ENCODE measurements at places on chromosomes 2 and 18.

GRCh38 chr2:174868878-174869277, 104.6 kb upstream of the CHRNA1 start:
- DNase-seq, result peak; percentile 9

DNA sequence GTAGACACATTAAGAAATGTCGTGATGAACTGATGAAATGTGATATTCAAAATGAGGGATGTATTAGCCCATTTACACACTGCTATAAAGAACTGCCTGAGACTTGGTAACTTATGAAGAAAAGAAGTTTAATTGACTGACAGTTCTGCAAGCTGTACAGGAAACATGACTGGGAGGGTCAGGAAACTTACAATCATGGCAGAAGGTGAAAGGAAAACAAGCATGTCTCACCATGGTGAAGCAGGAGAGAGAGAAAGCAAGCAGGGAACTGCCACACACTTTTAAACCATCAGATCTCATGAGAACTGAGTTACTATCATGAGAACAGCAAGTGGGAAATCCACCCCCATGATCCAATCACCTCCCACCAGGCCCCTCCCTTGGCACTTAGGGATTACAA, 1010.8 kb upstream of the CELF4 start:
- no peak for DNase-seq

DNA sequence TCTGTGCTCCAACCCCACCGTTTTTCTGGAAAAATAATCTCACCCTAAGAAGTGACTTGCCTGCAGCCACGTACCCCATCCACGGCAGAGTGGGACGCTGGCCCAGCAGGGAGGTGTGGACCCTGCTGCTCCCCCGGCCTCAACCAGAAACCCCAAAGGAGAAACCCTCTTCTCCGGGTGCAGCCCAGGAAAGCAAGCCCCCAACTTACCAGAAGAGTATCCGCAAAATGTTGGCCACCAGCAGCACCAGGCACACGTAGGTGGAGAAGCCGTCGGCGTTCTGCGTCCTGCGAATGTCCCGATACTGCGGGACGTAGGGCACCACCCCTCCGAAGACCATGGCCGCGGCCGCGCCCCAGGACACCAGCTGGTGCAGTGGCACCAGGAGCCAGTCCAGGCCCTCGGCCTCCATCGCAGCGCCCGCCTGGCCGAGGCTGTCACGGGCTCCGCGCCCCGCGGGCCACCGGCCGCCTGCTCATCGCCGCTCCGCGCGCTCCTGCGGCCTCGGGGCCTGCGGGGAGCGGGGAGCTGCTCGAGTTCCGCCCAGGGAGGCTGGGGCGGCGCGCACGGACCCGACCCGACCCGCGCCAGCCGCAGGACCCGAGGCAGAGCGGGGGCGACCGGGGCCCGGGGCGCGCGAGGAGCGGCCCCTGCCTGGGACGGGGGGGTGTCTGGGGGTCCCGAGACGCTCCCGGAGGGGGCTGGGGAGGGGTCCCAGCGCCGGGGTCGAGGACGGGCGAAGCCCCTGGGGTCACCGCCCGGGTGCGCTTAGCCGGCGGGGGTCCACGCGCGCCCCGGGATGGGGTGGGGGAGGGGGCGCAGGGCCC, 725 bp downstream of the SLC66A2 start:
- peak; percentile 10 for DNase-seq

DNA sequence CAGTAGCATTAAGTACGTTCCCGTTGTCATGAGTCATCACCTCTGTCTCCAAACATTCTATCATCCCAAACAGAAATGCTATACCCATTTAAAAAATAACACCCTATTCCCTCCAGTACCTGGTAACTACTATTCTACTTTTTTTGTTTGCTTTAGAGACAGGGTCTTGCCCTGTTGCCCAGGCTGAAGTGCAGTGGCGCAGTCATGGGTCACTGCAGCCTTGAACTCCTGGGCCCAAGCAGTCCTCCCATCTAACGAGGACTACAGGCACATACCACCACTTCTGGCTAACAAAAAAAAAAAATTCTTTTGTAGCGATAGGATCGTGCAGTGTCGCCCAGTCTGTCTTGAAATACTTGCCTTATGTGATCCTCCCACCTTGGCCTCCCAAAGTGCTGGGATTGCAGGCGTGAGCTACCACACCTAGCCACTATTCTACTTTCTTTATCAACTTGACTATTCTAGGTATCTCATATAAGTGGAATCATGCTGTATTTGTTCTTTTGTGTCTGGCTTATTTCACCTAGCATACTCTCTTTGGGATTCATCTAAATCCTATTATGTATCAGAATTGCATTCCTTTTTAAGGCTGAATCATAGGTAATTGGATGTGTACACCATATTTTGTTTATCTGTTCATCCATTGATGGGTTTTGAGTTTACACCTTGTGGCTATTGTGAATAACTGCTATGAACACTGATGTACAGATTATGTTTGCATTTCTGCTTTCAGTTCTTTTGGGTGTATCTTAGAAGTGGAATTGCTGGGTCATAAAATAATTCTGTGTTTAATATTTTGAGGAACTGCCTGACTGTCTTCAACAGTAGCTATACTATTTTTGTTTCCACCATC, 14.4 kb downstream of the ZCCHC2 start:
- DNase-seq, result no peak

GRCh38 chr18:46621871-46622270, 35.1 kb downstream of the LOXHD1 start:
- no peak for DNase-seq

GRCh38 chr2:41936771-41937463, 110.9 kb upstream of the PKDCC start:
- DNase-seq, result no peak

GRCh38 chr2:155867564-155867963, 465.0 kb downstream of the NR4A2 start:
- DNase-seq, result no peak

DNA sequence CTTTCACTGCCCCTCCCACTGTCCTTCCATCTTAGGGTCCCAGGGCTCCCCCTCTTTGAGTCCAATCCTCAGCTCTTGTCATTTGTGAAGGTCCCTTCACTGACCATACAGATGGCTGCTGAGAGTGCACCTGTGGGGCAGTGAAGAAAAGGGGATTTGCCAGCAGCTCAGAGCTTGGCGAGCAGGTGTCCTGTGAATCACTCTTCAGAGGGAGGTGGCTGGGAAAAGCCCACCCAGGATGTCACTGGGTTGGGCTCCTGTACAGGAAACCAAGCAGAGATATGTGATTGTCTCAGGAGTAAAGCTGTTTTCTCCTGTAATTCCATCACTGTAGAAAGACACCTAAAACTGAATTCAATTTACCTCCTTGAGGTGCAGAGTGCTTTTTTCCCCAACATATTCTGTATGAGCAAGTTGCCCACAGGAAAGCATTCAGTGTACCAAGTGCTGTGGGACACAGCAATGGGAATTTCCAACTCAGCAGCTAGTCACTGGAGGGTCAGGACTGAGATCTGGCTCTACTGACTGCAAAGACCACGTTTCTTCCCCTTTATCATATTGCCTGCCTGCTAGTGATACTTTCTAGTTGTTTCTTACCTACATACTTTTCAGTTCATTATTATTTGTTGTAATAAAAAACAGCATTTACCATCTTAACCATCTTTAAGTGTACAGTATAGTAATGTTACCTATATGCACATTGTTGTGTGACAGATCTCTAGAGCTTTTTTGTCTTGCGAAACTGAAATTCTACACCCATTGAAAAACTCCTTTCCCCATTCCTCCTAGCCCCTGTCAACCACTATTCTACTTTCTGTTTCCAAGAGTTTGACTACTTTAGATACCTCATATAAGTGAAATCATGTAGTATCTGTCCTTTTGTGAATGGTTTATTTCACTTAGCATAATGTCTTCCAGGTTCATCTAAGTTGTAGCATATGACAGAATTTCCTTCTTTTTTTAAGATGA, 239.1 kb downstream of the TSN start:
- no peak for DNase-seq

DNA sequence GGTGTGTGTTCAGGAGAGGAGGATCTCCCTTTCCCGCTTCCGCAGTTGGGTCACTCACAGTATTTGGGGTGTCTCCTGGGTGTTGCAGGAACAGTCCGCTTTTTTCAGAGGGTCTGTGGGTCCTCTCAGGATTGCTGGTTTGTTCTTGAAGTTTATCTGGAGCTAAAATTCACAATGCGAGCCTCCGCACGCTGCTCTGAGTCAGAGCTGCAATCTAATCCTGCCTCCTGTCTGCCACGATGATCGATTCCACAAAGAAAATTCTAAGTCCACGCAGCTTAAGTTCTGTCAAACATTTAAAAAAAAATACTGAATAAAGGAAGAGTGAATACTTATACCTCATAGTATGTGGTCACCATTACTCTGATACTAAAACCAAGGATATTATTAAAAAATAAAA, 76.5 kb downstream of the RAD51AP2 start:
- DNase-seq, result no peak
